Lower lobe of right lung (tissue), 2 donors: ENCODE measurements at places on chromosomes 13 and 19. TPM values are rescaled to one million over a fixed set of nuclear protein-coding genes. Genes with fewer than 3 reads are reported as not detected.

HSD17B14 gene
- total RNA-seq: 22.7 TPM

PIBF1 gene
- total RNA-seq: 28.3 TPM

ZNF8 gene
- 5.4 TPM for total RNA-seq

AMER2 gene
- not detected for total RNA-seq

NLRP9 gene
- not detected for total RNA-seq

SPC24 gene
- total RNA-seq: 1.8 TPM

WASF3 gene
- 15.4 TPM for total RNA-seq

RNASEH2A gene
- total RNA-seq: 10.9 TPM

KCNJ14 gene
- 0.71 TPM for total RNA-seq

MEDAG gene
- 7.2 TPM for total RNA-seq

ATP8B3 gene
- 2.1 TPM for total RNA-seq

- no peak for DNase-seq
Observed at GRCh38 chr19:39696387-39696786, 7.9 kb upstream of the LGALS14 start.

GRCh38 chr19:58054901-58055874 is 3.9 kb upstream of the ZNF135 start:
- no peak for DNase-seq

- no peak for DNase-seq
Observed at GRCh38 chr13:40456397-40456953, 210.0 kb downstream of the FOXO1 start.

GRCh38 chr19:50377051-50377461 is 799 bp downstream of the NR1H2 start:
- no peak for DNase-seq

GRCh38 chr19:44003461-44004009 is 778 bp downstream of the ZNF230 start:
- DNase-seq: peak; percentile 45

DNA sequence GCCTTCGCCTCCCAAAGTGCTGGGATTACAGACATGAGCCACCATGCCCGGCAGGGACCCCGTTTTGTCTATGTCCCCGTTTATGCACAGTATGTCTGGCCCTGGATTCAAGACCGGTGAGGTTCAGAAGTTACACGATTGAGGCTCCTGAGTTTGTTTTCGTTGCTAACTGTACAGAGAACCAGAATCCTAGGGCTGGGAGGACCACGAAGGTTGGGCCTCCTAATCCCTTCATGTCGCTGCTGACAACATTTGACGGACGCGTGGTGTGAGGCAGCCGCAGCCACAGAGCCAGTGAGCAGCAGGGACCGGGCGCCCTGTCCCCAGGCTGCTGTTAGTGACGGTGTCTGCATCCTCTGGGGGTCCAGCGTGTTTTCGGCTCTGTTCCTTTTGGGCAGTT is 91.4 kb downstream of the ATP11A start:
- DNase-seq: no peak

- DNase-seq: no peak
Observed at GRCh38 chr13:78326633-78327032, 276.7 kb downstream of the POU4F1 start.

GRCh38 chr13:109227344-109227940 is 558.9 kb downstream of the IRS2 start:
- DNase-seq: no peak

GRCh38 chr19:13830114-13830740 is 35.0 kb downstream of the ZSWIM4 start:
- no peak for DNase-seq
